ENCODE measurements at places on chromosomes 13 and 19.

GRCh38 chr13:113607056-113607888 is 22.7 kb downstream of the TFDP1 start:
- no peak for DNase-seq

- DNase-seq = no peak
Observed at GRCh38 chr13:29758531-29759114, 91.8 kb downstream of the UBL3 start.

GRCh38 chr19:6086068-6086788 is 24.1 kb downstream of the RFX2 start:
- no peak for DNase-seq

GRCh38 chr19:46710687-46711086 is 6.2 kb downstream of the PRKD2 start:
- DNase-seq = no peak

- no peak for DNase-seq
Observed at GRCh38 chr13:33640832-33641231, 177.1 kb upstream of the RFC3 start.

DNA sequence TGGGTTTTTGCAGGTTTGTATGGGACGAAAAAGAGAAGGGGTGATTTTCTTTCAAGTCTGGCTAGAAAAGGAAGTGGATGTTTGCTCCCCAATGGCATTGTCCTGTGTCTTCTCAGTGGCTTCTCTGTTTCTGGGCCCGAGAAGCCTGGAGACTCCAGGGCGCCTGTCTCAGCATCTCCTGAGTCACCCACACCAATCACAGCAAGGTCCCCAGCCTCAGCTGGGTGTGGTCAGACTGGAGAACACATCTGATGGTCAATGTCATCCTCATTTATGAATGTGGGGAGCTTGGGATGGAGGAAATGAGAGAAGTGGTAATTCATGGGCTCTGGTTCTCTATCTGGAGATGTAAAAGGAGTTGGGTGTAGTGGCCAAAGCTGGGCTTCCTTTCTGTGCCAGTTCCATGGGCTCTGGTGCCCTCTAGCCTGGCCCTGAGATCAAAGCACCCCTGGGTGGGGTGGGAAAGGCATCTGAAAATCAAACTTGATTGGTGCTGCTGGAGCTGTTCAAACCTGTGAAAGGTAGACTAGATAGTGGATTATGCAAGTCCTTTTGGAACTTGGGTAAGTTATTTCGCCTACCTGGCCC is 13.4 kb downstream of the RASL11A start:
- no peak for DNase-seq

DNA sequence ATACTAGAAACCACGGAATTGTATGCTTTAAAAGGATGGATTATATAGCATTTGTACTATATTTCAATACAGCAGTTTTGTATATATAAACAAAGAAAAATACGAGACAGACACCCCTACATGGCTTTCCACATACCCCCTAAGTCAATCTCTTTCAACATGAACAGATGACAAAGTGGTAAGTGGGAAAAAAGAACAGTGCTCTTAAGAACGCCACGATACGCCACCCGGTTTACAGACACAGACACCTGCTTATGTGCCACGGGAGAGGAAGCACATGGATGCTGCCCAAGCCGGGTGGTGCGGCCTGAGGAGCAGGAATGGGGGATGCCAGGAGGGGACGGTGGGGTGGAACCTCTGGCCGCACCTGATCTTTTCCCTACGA is 8.1 kb downstream of the CAPS start:
- no peak for DNase-seq

- DNase-seq = no peak
Observed at GRCh38 chr19:55379174-55379573, 2.5 kb downstream of the TMEM190 start.
